Nephron progenitor cell (in vitro differentiated cells): ENCODE measurements at places on chromosomes 11 and 22.

GRCh38 chr11:131460931-131461330, 90.5 kb downstream of the NTM start:
- no peak for DNase-seq

DNA sequence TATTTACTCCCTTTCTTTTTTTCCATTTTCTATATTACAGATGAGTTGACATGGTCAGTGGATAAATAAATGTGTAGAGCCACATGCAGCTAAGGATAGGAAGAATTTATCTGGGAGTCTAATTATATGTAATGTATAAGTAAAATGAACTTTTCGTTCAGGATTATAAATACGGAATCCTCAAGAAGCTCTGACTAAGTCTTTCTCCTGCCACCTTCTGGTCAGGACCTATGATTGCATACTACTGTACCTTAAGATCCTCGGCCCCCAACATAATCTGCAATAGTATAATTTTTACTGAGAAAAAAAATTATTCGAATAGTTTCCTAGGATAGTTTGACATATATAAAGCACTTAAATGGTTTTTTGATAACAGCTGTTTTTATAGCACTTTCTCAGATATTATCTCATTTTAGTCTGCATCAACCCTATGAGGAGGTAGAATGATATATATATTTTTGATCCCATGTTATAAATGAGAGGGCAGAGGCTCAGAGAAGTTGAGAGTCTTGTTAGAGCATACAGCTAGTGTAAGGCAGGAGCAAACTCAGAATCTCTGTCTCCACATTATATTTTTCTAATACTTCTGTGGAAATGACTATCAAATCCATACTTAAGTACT, 36.1 kb downstream of the CCDC90B start:
- no peak for DNase-seq

DNA sequence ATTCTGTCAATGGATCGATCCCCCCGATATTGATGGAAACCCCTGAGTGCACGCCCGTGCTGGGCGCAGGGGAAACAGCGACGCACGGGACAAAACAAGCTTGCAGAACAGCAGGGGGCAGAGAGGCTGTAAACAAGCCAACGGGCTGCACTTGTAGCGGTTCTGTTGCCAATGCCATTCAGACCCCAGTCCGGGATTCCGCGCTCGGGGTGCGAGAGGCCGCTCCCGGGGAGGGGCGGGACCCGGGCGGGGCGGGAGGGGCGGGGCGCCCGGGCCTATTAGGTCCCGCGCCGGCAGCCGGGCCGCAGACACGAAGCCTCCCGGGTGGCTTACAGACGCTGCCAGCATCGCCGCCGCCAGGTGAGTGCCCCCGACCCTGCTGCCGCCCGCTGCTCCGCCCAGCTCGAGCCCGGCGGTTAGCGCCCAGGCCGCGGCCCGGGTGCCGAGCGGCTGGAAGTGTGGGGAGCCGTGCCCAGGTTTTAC, at the start of gene BIK:
BIK (plus strand) TSS at position 307 of the 483 bp plus-strand sequence. CDS start 13,273 bp downstream, outside the sequence.
- peak; percentile 62 for DNase-seq

DNA sequence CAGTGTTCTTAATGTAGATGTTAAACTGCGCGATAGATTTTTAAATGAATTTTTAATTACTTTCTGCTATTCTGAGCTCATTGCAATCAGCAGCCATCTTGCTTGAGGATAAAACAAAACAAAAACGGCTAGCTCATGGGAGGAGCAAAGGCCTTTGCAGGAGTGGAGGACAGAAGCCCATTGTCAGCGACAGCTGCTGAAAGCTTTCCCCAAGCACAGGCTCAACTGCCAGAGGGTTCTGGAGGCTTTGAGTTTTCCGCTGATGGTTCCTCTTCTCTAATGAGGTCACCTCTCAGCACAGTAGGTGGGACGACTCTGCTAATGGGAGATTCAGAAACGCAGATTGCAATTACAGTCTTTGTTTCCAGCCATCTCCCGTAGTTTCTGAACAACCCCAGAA, 167.1 kb upstream of the TTC12 start:
- no peak for DNase-seq

DNA sequence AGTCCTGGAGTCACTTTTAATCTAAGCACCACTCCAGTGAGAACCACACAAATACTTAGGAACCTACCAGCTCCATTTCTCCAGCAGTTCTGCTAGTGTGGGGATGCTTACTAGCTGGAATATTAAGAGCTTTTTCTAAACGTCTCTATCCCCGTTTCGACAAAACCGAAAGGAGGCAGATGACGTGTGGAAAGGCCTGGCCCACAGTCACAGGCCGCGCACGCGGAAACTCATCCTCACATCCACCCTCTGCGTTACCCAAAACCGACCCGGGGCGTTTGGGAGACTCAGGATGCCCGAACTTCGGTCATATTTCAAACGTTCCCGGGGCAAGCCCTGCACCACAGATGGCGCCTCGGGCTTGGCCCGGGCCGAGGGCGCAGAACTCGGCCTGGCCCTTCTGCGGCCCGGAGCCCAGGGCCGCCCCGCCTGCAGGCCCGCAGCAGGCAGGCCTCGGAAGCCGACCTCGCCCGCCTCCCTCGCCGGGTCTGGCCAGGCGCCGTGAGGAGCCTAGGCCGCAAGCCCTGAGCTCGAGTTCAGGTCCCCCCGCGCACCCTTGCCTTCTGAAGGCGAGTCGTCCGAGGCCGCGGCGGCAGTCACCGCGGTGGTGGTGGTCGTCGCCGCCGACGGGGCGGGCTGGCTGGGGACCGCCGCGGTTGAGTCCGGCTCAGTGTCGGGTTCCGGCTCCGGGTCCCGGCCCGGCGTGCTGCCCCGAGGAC, 473 bp downstream of the FNBP4 start:
- DNase-seq, result peak; percentile 46

- no peak for DNase-seq
Measured at GRCh38 chr11:25794804-25795203, 537.1 kb upstream of the ANO3 start.

- DNase-seq, result no peak
Measured at GRCh38 chr22:42528591-42529307, 9.2 kb upstream of the RRP7A start.

- peak; percentile 85 for DNase-seq
Measured at GRCh38 chr11:69636512-69637197, 4.3 kb upstream of the CCND1 start.

DNA sequence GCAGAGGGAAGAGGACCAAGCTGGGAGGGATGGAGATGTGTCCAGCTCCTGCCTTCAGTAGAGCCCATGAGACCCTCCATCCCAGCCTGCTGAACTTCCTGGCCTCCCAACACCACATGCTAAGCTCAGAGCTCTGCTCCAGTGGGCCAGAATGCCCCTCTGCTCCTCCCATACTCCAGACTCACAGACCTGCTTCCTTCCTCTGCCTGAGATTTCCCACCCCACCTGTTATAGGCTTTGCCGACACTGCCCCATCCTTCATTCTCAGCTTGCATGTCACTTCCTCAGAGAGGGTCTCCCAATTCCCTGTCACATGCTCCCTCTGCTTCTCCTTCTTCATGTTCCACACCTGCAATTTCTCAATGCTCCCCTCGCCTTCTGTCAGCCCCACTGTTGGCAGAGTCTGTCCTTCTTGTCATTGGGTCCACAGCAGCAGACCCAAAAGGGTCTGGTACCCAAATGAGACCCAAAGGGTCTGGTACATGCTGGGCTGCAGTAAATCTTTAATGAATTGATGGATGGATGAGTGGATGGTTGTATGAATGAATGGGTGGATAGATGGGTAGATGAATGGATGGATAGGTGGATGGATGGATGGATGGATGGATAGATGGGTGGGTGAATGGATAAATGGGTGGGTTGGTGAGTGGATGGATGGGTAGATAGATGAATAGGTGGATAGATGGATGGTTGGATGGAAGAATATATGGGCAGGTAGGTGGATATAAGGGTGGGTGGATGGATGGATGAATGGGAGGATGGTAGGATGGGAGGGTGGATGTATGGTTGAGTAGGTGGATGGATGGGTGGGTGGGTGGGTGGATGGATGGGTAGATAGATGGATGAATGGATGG, 105.3 kb upstream of the FGF3 start:
- DNase-seq, result no peak

- DNase-seq, result no peak
Measured at GRCh38 chr11:12026331-12027211, 18.1 kb upstream of the DKK3 start.

DNA sequence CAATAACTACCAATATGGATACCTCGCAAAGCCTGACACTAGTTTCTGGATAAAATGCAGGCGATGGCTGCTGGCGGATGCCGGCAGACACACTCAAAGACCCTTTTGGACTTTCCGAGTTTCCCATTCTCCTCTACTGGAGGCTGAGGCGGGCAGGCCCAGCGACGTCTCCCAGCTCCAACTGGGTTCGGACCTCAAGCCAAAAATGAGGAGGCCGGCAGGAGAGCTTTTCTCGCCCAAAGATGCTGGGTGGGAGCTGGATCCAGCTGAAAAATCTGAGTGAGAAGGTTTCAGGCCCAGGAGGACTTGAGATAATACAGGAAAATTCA, 428 bp upstream of the FEZ1 start:
- DNase-seq, result no peak

- DNase-seq, result no peak
Measured at GRCh38 chr11:12932485-12932884, 76.6 kb upstream of the RASSF10 start.

DNA sequence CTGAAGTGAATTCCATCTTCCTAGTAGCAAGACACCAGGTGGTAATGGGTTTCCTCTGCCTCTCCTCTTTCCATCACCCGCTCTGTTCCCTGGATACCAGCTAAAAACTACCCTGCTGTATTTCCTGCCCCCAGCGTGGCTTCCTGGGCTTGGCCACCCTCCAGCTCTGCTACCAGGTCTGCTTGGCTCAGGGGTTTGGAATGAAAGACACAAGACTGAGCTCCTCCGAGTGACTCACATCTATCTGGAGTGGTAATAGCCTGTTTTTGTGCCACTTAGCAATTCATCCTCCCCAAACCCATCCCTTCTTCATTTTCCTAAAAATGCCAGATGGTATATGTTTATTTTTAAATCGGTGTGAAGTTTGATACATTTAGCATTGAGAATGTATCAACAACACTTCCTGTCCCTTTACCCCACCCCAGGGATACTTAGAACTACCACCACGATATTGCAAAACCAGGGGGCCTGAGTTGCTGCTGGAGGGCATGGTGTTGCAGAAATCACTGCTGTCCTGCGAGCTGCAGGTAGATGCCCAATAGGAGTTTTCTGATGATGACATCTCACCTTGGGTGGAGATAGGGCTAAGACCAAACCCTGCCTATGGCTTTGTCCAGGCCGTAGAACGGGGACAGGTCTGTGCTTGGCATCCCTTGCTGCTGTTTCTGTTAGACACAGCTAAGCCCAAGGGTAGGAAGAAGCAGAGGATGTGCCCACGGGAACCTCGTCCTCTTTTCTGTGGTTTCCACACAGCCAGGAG, 7.5 kb upstream of the MICAL3 start:
- DNase-seq, result no peak

- peak; percentile 52 for DNase-seq
Measured at GRCh38 chr11:3824714-3825472, 15.9 kb downstream of the RHOG start.

- DNase-seq, result peak; percentile 72
Measured at GRCh38 chr22:29073618-29074275, 912 bp downstream of the KREMEN1 start.

- peak; percentile 47 for DNase-seq
Measured at GRCh38 chr11:2298795-2299761, 2.6 kb downstream of the C11orf21 start.

DNA sequence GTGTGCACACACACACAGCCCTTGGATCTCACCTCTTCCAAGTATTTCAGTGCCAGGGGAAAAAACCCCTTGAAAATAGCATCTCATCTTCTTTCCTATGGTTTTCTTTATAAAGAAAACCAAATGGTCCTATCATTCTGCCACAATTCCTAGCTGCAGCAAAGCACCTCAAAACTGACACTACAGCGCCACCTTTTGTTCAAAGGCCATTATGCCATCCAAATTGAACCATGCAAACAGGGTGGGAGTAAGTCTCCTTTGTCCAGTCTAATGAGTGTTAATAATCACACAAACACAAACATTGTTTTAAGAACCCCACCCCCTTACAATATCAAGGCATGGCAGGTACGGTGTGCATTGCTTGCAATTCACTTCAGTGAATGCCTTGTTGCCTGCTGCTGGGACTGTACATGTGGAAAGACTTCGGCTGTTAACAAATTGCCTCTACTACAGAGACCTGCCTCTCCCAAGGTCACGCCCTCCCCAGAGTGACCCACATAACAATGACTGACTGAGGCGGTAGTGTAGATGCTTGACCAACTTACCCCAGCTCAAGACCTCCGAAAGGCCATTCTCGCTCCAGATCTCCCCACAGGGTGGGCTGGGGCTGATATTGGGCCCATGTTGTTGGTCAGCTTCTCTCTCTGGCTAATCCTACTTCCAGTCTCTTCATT, 31.7 kb downstream of the FAM181B start:
- DNase-seq, result peak; percentile 62

DNA sequence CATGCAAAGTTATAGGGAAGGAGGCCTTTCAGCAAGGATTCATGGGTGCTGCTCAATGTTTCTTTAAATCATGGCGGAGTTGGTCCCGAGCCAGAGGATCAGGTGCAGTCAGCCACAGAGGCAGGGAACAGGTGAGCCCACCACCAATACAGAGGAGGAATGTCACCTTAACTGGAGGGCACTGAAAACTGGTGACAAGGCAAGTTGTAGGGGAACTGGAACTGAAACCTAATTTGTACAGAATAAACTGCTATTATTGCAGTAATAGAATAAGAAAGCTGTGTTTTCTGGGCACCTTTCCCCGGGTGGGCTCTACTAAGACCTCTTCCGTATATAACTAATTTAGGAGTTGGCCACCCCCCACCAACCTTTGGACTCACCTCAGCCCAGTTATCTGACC, 296.0 kb upstream of the NARS2 start:
- no peak for DNase-seq

- DNase-seq, result no peak
Measured at GRCh38 chr11:67516806-67517205, 6.4 kb downstream of the CABP2 start.

- DNase-seq, result no peak
Measured at GRCh38 chr11:86623041-86623621, 49.3 kb downstream of the ME3 start.

GRCh38 chr11:57761301-57762234, at the start of gene CTNND1:
Gene CTNND1 (plus strand): TSS chr11:57761802. CDS start chr11:57791479, 29,677 bp downstream.
- peak; percentile 66 for DNase-seq

- no peak for DNase-seq
Measured at GRCh38 chr11:12539572-12539971, 134.6 kb upstream of the TEAD1 start.

- DNase-seq, result peak; percentile 88
Measured at GRCh38 chr11:102111011-102111786, 952 bp downstream of the YAP1 start.

DNA sequence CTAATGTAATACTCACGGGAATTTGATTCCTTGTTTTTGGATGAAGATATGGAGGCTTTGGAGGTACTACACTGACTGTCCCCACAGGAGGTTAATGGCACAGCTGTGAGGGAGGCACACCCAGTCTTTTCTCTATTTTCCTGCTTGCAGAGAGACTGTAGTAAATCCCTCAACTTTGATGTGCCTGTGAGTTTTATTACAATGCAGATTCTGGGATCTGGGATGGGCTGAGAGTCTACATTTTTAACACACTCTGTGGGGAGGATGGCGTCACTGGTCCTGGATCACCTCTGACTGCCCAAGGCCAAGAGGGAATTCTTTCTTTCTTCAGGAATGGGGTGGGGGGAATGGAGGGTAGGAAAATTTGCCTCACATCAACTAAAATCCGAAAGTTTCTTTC, 80.2 kb upstream of the NTM start:
- no peak for DNase-seq

GRCh38 chr11:60871378-60872061, 4.2 kb downstream of the ZP1 start:
- no peak for DNase-seq

- DNase-seq, result no peak
Measured at GRCh38 chr11:67998150-67999045, 5.5 kb downstream of the UNC93B1 start.

- DNase-seq, result peak; percentile 55
Measured at GRCh38 chr11:69470793-69471728, 10.4 kb upstream of the LINC01488 start.
